Gastrocnemius medialis (tissue), 4 donors: ENCODE measurements at places on chromosomes 4 and X.
A peak's percentile ranks its signal among the peaks of the same experiment; 100 is the strongest.

- DNase-seq: no peak
These were observed 160.0 kb upstream of the NAP1L5 start for GRCh38 chr4:88857588-88857987.

GRCh38 chr4:128350449-128351045, 62.9 kb upstream of the PGRMC2 start:
- DNase-seq: no peak

DNA sequence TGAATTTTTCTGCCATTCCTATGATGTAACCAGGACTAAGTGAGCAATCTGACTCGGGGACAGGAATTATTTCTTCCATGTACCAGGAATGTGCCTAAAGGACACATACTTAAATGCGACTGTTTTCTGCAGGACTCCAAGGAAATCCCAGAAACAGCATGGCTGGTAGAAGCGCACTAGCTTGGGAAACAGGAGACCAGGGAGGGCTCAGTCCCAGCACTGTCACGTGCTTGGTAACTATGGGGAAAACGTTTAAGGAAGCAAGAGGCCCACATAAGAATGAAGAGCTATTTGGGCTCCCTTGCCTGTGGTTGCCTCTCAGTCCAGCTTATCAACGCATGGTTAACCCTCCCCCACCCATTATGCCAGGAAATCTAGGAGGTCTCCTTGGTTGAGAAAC, 19.6 kb downstream of the MPP1 start:
- DNase-seq: no peak

- no peak for DNase-seq
These were observed 816.4 kb upstream of the FRG1 start for GRCh38 chr4:189124149-189124758.

DNA sequence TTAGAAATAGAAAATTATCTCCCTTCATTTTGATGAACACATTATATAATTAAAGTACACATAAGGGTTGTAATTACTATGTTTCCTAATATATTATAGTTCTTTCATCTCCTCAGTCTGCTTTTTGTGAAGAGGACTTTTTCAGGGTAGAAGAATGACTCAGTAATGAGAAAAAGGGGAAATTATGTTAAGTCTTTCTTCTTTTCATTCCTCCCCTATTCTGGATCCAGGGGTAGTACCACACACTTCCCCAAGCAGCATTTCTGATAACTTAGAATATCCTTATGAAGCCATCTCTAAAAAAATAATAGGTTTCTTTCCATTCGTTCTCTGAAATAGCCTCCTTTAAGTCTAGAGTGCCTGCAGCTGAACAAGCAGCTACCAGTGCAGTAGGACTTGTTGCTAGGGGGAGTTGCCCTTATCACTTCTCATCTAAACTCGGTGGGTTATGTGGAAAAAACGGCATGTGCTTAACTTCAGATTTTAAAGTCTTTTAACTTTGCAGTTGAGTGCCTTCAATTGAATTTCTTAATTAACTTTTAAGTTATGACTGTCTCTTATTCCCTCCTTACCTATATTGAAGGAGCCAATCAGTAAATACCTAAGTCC, 184.8 kb downstream of the ARHGAP24 start:
- no peak for DNase-seq

GRCh38 chrX:19810802-19811201, 76.6 kb downstream of the SH3KBP1 start:
- no peak for DNase-seq

GRCh38 chrX:50577326-50577725, 106.7 kb upstream of the DGKK start:
- DNase-seq: no peak

- no peak for DNase-seq
These were observed 56.4 kb upstream of the NWD2 start for GRCh38 chr4:37188100-37188499.

DNA sequence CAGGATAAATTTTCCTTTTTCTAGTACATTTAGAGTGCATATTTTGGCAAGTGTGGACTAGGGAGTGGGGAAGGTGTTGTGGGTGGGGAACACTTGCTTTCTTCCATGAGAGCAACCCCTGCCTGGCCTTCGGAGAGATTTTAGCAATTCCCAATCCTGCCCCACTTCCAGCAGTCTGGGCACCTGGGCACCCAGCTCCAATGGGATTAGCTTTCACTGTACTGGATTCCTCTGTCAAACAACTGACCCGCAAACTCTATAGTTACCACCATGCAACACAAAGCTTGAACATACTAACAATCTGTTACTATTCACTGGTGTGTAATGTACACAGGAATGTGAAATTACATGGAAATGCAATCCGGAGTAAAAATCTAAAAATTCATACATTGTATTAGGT, 50.3 kb downstream of the SH3RF1 start:
- DNase-seq: no peak

DNA sequence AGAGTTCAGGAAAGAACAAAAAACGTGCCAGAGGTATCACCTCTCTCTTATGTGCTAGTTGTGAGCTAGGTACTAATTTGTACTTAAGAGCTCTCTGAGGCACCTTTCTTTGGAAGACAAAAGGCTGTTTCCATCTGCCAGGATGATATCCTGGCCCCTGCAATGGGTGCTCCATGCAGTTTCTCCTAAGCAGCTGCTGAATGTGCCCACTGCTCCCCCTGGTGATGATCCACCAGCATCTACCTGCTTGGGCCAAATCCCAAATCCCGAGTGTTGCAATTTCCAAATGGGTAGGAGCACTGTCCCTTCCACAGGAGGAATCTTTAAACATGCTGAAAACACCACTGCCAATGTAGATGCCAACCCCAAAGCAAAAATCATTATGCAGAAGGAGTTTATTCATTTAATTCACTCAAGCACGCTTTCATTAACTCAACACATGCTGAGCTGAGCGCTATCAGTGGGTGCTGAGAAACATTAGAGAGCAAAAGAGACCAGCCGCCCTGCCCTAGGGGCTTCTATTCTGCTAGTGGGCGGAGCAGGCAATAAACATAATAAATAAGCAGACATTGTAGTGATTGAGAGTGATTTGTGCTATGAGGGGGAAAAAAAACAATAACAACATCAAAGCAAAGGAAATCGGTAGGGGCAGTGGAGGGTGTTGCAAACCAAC, 69.6 kb upstream of the C4orf50 start:
- DNase-seq: no peak

DNA sequence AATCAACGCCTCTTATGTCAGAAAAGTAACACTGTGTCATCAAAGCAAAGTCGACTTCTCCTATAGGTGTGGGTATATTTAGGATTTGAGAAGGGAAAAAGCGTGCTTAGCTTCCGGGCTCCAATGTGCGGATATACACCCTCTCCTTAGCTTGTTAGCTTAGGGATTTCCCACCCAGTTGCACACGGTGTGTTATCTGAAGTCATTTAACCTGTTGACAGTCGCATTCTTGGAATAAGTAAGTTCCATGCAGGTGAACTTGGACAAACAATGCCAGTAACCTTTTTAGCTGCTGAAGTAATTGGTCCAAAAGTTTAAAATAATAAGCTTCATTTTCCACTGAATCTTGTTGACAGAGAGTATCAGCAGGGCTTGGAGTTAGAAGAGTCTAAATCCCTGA, 113.7 kb downstream of the SHROOM3 start:
- no peak for DNase-seq

- DNase-seq: peak; percentile 54
These were observed 811 bp downstream of the FLNA start for GRCh38 chrX:154373340-154374306.

DNA sequence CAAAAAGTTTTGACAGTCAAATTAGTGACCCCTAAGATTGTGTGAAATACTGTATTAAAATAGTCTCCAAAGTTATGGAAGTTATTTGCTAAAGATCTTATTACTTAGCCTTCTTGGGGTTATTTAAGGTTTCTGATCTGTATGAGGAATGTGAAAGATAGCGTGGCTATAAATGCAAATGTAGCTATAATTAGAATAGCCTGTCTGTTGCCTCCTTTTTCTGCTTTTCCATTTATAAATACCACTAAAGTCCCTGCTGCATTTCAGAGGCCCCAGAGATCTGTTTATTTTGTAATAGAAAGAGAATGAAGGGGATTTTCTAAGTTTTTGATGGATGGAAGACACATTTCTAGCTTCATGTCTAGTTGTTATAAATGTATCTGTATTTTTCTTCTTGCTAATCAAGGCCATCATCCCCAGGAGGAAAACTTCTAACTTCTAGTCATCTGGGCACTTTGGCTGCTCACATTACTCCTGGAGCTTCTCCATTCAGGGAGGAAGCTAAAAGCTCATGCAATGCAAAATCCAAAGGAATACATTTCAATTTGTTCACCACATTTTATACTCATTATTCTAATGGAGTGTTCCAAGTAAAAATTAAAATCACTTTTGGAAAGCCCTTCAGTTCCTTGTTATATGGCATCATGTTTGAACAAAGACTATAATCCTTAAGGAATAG, 73.9 kb downstream of the INTS12 start:
- no peak for DNase-seq

- DNase-seq: peak; percentile 48
These were observed at the start of gene TRIM2 for GRCh38 chr4:153204247-153204671. Gene TRIM2, plus strand, starts transcription at chr4:153204443. Its CDS starts 88 bp downstream, at chr4:153204531.

GRCh38 chrX:103918050-103918449, 44.4 kb upstream of the TMSB15B start:
- no peak for DNase-seq

GRCh38 chrX:39267176-39267575, 465.9 kb downstream of the MID1IP1 start:
- DNase-seq: no peak

DNA sequence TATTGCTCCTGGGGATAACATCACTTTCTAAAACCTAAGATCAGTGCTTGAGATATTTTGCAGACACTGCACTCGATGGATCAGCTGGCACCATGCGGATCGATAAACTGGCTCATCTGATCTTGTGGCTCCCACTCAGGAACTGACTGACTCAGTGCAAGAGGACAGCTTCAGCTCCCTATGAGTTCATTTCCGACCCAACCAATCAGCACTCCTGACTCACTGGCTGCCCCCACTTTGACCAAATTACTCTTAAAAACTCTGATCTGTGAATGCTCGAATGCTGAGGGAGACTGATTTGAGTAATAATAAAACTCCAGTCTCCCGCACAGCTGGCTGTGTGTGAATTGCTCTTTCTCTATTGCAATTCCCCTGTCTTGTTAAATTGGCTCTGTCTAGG, 110.1 kb downstream of the ANAPC4 start:
- no peak for DNase-seq

DNA sequence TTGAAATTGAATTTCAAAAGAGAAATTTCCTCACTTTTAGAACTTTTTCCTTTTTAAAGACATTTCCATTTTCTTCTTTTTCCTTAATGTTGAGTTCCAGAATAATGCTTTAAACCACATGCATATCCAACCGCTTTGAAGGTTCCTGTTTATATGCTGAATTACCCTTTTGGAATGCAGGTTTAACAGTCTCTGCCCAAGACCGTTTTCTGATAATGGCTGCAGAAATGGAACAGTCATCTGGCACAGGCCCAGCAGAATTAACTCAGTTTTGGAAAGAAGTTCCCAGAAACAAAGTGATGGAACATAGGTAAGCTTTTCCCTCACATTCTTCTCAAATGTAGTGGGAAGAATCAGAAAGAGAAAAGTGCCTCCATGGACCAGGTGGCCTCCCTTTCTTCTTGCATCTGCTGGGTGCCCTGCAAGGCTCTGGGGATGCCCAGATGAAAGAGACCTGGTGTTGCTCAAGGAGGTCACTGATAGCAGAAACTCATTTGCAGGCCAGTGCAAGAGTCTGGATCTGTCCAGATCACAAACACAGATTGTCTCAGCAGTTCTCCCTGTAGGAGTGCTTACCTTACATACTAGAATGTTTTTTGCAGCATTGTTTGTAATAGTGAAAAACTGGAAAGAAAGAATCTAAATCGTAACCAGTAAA, 42.9 kb downstream of the MOSPD2 start:
- no peak for DNase-seq
